ENCODE measurements at places on chromosomes 2 and 18.

DNA sequence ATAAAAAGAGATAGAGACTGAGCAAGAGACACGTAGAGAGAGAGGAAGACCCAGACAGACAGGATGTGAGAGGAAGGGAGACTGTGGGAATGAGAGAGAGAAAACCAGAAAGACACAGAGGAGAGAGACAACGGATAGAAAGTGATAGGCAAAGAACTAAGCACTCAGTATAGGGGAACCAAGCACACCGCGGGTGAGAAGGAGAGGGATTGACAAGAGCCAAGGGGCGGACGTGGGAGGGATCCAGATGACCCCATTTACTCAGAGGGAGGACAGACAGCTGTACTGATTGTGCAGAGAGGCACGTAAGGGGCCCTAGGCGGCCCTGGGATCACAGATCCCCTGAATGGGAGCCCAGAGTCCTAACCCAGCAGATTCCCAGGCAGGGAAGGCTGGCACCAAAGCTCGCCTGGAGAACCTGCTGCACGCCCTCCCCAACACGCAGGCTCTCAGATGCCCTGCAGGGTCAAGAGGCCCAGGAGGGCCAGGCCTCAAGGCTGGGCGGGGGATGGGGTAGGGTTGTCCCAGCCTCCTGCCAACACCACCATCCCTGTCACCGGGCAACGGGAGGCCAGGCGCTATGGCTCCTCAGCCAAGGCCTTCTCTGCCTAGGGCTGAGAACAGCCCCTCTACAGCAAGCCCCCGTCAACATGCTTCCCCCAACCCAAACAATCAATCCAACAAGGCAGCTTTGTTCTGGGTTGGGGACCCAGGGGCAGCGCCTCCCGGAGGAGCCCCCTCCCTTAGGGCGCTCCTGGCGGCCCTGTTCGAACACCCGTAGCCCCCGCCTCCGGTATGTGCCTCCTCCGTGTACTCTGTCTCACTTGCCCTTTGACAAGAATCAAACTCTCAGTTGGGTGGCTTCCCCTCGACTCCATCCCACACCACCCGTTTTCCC is 579 bp downstream of the LOXL3 start:
- no peak for DNase-seq

GRCh38 chr2:117714110-117714509 is 100.4 kb upstream of the DDX18 start:
- no peak for DNase-seq

DNA sequence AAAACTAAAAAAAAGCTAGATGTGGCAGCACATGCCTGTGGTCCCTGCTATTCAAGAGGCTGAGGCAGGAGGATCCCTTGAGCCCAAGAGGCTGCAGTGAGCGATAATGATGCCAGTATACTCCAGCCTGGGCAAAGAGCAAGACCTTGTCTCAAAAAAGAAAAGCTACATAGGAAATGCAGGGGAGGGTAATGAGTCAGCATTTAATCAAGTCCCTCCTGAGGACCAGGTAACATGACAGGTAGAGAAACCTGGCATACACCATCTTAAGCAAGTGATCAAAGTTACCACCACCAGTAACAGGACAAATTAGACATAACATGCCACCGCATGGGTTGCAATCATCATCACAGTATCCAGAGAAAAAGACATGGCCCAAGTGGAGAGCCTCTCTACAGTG is 25.8 kb downstream of the MYO5B start:
- no peak for DNase-seq

GRCh38 chr2:33812707-33813106 is 213.6 kb upstream of the FAM98A start:
- DNase-seq, result no peak

- DNase-seq, result no peak
These were observed 83.9 kb downstream of the CBLN2 start for GRCh38 chr18:72460210-72460680.

- no peak for DNase-seq
These were observed 634.8 kb downstream of the GALR1 start for GRCh38 chr18:77884454-77884853.
